D341Med (cell line): ENCODE measurements at places on chromosomes 2 and 18.

GRCh38 chr2:126877861-126878565, 20.7 kb upstream of the TEX51 start:
- DNase-seq, result no peak

GRCh38 chr18:66722671-66723070, 118.8 kb upstream of the CDH19 start:
- no peak for DNase-seq

DNA sequence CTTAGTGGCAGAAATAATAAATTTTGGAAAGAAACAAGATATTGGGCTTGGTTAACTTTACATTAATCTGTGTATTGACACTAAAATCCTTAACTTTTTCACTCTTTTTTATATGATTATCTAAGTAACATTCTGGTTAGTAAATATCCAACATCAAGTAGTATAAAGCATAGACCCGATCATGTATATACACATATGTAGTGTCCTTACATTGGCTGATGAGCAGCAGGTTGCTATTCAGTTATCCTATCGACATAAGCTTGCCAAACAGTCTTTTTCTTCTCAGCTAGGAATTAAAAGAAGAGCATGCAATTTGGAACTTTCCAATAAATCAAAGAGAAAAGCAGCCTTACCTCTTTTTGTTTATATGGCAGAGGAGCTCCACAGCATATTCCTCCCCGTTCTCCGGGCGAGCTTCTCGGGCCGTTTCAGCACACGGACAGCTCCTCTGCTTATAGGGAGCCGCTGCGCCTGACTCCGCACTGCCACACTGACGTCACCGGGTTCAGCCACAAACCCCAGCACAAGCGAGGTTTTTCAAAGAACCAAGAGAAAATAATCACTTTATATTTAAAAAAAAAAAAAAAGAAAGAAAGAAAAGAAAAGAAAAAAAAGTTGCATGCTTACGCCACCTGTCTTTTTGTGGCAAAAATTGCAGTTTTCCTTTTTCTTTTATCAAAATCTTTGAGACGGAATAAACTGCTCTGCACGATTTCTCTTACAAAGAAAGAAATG, at the start of gene SCG2:
Gene SCG2, minus strand, starts transcription at position 430 of the 735 bp plus-strand sequence. CDS start 3,079 bp downstream, outside the sequence.
- peak; percentile 68 for DNase-seq

DNA sequence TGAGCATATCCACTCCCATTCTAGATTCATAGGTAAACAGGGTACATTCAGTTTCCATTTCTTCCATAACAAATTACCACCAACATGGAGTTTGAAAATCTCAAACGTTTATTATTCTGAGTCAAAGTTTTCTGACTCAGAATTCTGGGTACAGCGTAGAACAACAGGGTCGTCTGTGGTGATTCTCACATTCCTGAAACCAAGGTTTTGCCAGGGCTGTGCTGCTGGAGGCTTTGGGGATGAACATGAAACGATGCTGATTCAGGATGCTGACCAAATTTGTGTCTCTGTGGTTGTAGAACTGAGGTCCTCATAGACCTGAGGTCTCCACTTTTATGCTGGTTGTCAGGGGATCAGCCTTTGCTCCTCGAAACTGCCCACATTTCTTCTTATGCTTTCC, 255.7 kb downstream of the DSEL start:
- DNase-seq, result no peak

DNA sequence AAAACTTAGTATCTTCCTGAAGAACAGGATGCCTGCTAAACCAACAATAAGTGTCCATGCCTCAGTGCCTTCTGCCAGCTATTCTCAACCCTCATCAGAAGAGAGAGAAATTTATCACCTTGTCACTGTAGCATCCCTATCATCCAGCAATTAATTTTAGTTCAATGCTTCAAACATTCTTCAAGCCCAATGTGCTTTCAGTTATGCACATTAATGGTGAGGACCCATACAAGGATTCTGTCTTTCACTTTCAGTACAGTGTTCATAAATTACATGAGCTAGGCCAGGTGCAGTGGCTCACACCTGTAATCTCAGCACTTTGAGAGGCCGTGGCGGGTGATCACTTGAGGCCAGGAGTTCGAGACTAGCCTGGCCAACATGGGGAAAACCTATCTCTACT, 47.0 kb upstream of the MSH6 start:
- DNase-seq, result no peak

- DNase-seq, result peak; percentile 75
Measured at GRCh38 chr18:66495844-66496243, 108.0 kb downstream of the CDH19 start.
